ENCODE measurements at places on chromosomes 2 and 18.

DNA sequence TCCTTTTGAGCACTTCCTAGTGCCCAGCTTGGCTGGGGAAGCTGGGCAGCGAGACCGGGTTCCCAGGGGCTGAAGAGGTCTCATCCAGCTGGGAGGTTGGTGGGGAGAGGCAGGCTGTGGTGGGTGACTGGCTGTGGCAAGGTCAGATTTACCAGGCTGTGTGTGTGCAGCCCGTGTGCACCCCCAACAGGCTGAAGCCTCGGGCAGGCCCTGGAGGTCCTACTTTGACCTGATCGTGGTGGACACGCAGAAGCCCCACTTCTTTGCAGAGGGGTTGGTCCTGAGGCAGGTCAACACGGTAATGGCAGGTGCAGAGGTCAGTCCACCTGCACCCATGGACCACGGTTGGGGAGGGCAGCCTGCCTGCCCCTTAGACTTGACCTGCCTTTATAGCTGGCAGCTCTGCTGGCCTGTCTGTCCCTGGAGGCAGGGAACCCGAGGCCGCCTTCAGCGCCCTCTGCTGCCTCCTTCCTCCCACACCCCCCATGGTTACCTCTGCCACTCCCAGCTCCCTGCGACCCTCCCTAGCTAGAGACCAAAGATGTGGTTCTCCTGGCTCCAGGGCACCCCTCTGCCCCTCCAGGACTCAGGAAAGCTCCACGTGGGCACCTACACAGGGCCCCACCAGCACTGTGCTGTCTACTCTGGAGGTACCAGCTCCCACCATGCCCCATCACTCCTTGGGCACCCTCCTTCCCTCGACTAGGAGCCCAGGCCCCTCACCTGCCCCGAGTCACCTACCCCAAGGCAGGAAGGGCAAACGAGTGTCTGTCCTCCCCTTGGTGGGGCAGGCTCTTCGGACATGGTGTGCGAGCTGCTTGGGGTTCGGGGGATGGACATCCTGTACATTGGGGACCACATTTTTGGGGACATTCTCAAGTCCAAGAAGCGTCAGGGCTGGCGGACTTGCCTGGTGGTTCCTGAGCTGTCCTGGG, 4.0 kb downstream of the NT5DC4 start:
- peak; percentile 46 for DNase-seq

- DNase-seq = no peak
Measured at GRCh38 chr2:71749671-71750101, 296.3 kb downstream of the DYSF start.

GRCh38 chr18:46754188-46754587, 2.7 kb downstream of the ST8SIA5 start:
- no peak for DNase-seq

GRCh38 chr18:22167091-22167470, 2.3 kb upstream of the GATA6 start:
- DNase-seq = no peak

DNA sequence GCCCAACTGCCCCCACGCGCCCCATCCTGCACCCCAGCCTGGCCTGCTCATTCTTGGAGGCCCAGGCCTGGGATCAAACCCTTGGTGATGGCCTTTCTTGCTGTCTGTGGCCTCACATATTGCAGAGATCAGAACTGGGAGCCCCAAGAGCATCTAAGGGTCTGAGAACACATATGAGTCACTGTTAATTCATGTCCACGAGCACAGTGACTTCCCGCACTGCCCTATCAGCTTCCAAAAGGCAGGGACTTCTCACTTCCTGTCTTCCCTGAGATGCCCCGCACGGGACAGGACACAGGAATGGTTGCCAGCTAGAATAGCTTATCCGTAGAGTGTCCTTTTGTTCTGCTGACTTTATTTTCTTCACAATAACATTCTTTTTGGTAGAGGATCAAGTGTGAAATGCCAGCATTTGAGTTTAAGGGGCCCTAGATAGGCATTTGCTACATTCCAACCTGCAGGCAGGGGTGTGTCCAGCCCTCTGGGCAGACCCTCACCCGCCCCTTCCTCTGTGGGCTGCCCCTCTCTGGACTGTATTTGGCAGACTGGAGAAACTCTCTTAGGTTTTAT, 21.1 kb upstream of the CELF4 start:
- no peak for DNase-seq

- DNase-seq = no peak
Measured at GRCh38 chr2:3466482-3466863, 52.9 kb downstream of the ADI1 start.

GRCh38 chr2:240121190-240121589, 14.9 kb downstream of the COPS9 start:
- no peak for DNase-seq

- DNase-seq = no peak
Measured at GRCh38 chr18:23824669-23825068, 135.4 kb downstream of the LAMA3 start.
